Activated naive CD8-positive, alpha-beta T cell treated with anti-CD3 and anti-CD28 coated beads, Interleukin-2, amount 10 ng/mL, durations not matched to agents 7 days and 5 days (primary cell): ENCODE measurements at places on chromosomes 6 and 20. TPM values are rescaled to one million over a fixed set of nuclear protein-coding genes. Genes with fewer than 3 reads are reported as not detected.

DNA sequence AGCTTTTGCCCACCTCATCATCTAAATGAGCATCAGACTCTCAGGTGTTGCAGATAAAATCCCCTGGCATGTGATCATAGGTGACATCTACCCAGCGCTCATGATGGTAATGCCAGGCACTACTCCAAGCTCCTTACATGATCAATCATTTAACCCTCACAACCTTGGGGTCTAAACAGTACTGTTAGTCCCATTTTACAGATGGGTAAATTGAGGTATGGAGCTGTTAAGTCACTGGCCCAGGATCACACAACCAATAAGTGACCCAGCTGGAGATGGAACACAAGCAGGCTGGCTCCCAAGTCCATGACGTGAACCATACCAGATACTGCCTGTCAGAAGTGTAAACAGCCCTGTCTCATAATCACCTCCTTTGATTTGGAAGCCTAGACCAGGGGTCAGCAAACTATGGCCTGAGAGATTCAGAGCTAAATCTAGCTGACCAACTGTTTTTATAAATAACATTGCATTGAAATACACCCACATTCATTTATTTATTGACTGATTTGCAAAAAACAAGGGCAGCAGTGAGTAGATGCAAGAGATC lies 79.2 kb downstream of the UNC5CL start:
- no peaks in the 10 kb centered on the region for H3K36me3 ChIP-seq
- H3K4me1 ChIP-seq = peaks cover 13% of the 10 kb centered on the region
- no peak overlapping the region for H3K27ac ChIP-seq

- H3K27me3 ChIP-seq = no peaks in the 10 kb centered on the region
- H3K4me3 ChIP-seq = no peak overlapping the region
- H3K27ac ChIP-seq = no peak overlapping the region
- no peaks in the 10 kb centered on the region for H3K4me1 ChIP-seq
Observed at GRCh38 chr6:151425561-151425960, 26.4 kb downstream of the RMND1 start.

PPIL6 gene
- total RNA-seq = 0.17 TPM

DNA sequence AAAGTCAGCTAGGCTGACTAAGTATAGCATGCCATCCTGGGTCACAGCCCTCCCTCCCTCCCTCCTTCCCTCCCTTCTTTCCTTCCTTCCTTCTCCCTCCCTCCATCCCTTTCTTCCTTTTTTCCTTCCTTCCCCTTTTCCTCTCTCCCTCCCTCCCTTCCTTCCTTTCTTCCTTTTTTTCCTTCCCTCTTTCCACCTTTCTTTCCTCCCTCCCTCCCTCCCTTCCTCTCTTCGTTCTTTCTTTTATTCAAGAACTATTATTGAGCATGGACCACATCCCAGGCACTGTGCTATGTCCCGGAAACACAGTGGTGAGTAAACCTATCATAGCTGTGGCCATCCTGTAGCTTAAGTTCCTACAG lies 106.2 kb upstream of the BACH2 start:
- H3K36me3 ChIP-seq = peaks cover 3% of the 10 kb centered on the region
- H3K27ac ChIP-seq = peak overlapping the region; percentile 87
- no peaks in the 10 kb centered on the region for H3K27me3 ChIP-seq
- no peak overlapping the region for H3K4me3 ChIP-seq

GPSM3 gene
- total RNA-seq = 251 TPM

TBX18 gene
- total RNA-seq = not detected

- H3K4me3 ChIP-seq = no peak overlapping the region
- peaks cover 2% of the 10 kb centered on the region for H3K4me1 ChIP-seq
- H3K36me3 ChIP-seq = no peaks in the 10 kb centered on the region
- H3K27me3 ChIP-seq = peaks cover 3% of the 10 kb centered on the region
- no peak for DNase-seq
- H3K27ac ChIP-seq = no peak overlapping the region
Observed at GRCh38 chr20:13307562-13308163, 86.6 kb downstream of the ISM1 start.

GRCh38 chr20:58246346-58246745 lies 17.9 kb upstream of the ANKRD60 start:
- no peak for DNase-seq
- H3K4me1 ChIP-seq = peaks cover 5% of the 10 kb centered on the region
- no peak overlapping the region for H3K27ac ChIP-seq

DNA sequence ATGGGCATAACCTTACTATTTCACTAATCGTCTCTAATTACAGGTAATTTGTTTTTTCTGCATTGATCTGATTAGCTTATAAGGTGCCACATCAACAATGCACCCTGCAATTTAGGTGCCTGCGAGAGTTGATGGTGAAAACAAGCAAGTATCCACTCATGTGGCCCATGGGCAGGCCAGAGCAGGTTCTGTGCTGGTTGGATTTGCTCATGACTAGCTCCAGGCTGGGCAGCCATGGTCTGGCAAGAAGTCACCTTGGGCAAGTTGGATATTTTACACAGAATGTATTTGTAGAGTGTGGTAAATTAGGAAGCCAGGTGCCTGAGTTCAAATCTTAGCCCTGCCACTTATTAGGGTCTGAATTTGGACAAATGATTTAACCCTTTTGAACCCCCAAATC lies 25.3 kb downstream of the RAB44 start:
- no peak for DNase-seq
- H3K4me1 ChIP-seq = peaks cover 15% of the 10 kb centered on the region
- no peak overlapping the region for H3K27ac ChIP-seq

DNA sequence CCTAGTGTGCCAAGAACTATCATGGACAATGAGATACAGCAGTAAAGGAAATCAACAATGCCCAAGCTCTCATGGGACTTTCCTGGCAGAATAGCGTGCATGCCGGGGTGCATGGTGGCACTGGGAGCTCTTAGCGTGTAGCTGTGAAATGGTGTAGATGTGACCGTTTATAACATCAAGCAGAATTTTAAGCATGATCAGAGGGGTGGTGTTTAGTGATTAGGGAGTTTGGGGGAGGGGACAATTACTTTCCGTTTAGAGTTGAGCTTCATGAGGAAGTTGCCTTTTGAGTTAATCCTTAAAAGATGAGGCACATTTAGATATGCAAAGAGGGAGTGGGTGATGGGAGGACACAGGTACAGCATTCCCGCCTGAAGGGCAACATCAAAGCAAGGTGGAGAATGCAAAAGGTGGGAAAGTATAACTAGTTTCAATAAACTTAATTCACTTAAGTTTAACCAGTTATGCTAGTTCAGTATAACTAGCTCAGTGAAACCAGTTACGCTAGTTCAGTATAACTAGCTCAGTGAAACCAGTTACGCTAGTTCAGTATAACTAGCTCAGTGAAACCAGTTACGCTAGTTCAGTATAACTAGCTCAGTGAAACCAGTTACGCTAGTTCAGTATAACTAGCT lies 661.6 kb downstream of the QKI start:
- no peak for DNase-seq
- no peaks in the 10 kb centered on the region for H3K27me3 ChIP-seq
- H3K36me3 ChIP-seq = no peaks in the 10 kb centered on the region
- no peaks in the 10 kb centered on the region for H3K4me1 ChIP-seq

- H3K27ac ChIP-seq = peak overlapping the region; percentile 92
- H3K4me1 ChIP-seq = peaks cover 40% of the 10 kb centered on the region
- H3K4me3 ChIP-seq = peak overlapping the region; percentile 91
- no peak for DNase-seq
Observed at GRCh38 chr6:159692303-159693127, 526 bp downstream of the SOD2 start.

- peaks cover 12% of the 10 kb centered on the region for H3K4me1 ChIP-seq
- H3K27ac ChIP-seq = peak overlapping the region; percentile 51
- DNase-seq = no peak
- H3K27me3 ChIP-seq = peaks cover 30% of the 10 kb centered on the region
- H3K36me3 ChIP-seq = no peaks in the 10 kb centered on the region
Observed at GRCh38 chr6:33840048-33840926, 36.5 kb upstream of the MLN start.

- no peak overlapping the region for H3K4me3 ChIP-seq
- H3K36me3 ChIP-seq = peaks cover 19% of the 10 kb centered on the region
- peaks cover 4% of the 10 kb centered on the region for H3K4me1 ChIP-seq
Observed at GRCh38 chr6:106254636-106255035, 70.9 kb downstream of the ATG5 start.

B3GALT4 gene
- total RNA-seq = 35.4 TPM

- no peaks in the 10 kb centered on the region for H3K4me1 ChIP-seq
- H3K4me3 ChIP-seq = no peak overlapping the region
- no peak overlapping the region for H3K27ac ChIP-seq
- H3K36me3 ChIP-seq = no peaks in the 10 kb centered on the region
- DNase-seq = no peak
Observed at GRCh38 chr6:34020278-34020677, 125.6 kb downstream of the GRM4 start.

DNAAF9 gene
- 5.1 TPM for total RNA-seq

DNA sequence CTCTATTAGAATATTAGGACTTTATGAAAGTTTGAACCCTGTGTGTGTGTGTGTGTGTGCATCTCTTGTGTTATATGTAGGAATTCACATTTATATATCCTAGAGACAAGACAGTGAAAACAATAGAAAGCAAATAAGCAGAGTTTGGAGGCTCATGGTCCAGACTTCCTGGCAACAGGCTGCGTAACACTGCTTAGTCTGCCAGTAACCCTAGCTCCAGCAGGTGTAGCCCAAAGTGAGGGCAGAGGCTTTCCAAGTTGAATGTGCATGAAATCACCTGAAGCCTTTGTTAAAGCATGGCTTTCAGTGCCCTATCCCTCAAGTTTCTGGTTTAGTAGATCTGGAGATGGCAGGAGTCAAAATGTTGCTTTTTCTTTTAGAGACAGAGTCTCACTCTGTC lies 569.9 kb downstream of the KIF16B start:
- no peaks in the 10 kb centered on the region for H3K36me3 ChIP-seq
- no peaks in the 10 kb centered on the region for H3K4me1 ChIP-seq
- no peak for DNase-seq
- H3K27ac ChIP-seq = no peak overlapping the region

CNBD2 gene
- 7.1 TPM for total RNA-seq

DNA sequence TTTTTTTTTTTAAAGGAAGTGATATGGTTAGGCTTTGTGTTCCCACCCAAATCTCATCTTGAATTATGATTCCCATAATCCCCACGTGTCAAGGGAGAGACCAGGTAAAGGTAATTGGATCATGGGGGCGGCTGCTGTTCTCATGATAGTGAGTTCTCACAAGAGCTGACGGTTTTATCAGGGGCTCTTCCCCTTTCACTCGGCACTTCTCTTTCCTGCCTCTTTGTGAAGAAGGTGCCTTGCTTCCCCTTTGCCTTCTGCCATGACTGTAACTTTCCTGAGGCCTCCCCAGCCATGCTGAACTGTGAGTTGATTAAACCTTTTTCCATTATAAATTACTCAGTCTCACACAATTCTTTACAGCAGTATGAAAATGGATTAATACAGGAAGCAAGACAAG lies 64.3 kb downstream of the ZFP64 start:
- H3K4me3 ChIP-seq = no peak overlapping the region
- H3K27ac ChIP-seq = no peak overlapping the region
- H3K27me3 ChIP-seq = no peaks in the 10 kb centered on the region
- H3K36me3 ChIP-seq = no peaks in the 10 kb centered on the region
- DNase-seq = no peak

- no peak for DNase-seq
- H3K4me3 ChIP-seq = no peak overlapping the region
- H3K4me1 ChIP-seq = no peaks in the 10 kb centered on the region
- H3K27ac ChIP-seq = no peak overlapping the region
- no peaks in the 10 kb centered on the region for H3K36me3 ChIP-seq
Observed at GRCh38 chr20:9103955-9104354, 35.1 kb downstream of the PLCB4 start.

DNA sequence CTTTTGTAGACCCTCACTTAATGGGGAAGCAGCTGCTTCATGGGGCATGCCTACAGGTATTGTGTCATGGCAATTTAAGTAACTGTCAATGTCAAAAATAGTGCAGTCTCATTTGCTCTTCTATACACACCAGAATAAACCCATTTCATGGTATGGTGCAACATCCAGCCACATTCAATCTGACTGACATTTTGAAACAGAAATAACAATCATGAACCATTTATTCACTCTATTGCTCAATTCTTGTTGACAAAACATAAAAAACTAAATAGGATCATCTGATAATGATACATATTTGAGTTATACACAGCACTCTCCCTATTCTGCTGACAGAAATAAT lies 122.9 kb downstream of the MAP7 start:
- no peaks in the 10 kb centered on the region for H3K36me3 ChIP-seq
- no peak overlapping the region for H3K27ac ChIP-seq
- no peak overlapping the region for H3K4me3 ChIP-seq

ARFGEF3 gene
- total RNA-seq = 0.30 TPM

TSBP1 gene
- total RNA-seq = not detected

AGER gene
- 47.4 TPM for total RNA-seq

BHLHE23 gene
- total RNA-seq = not detected

DNA sequence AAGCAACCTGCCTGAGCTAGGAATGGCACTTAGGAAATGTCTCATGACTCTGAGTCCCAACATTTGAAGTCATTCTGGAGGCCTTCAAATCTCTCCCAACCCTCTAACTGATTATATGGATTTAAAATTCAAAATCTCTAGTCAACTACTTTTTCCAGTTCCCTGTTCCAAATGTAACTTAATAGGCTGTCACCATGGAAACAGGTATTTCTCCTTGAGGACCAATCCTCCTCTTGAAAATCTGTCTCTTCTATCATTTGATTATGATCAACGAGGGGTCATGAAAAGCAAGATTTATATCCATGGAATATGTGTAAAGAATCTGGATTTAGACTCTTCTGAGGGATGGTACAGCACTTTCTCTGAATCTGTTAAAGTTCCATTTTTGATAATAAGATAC lies 127.3 kb upstream of the DTNBP1 start:
- no peak overlapping the region for H3K27ac ChIP-seq
- no peak overlapping the region for H3K4me3 ChIP-seq
- no peak for DNase-seq
- peaks cover 4% of the 10 kb centered on the region for H3K27me3 ChIP-seq

GRCh38 chr20:7710440-7710839 lies 229.8 kb downstream of the HAO1 start:
- no peak overlapping the region for H3K4me3 ChIP-seq
- no peaks in the 10 kb centered on the region for H3K27me3 ChIP-seq
- no peak for DNase-seq
- H3K4me1 ChIP-seq = no peaks in the 10 kb centered on the region

DNA sequence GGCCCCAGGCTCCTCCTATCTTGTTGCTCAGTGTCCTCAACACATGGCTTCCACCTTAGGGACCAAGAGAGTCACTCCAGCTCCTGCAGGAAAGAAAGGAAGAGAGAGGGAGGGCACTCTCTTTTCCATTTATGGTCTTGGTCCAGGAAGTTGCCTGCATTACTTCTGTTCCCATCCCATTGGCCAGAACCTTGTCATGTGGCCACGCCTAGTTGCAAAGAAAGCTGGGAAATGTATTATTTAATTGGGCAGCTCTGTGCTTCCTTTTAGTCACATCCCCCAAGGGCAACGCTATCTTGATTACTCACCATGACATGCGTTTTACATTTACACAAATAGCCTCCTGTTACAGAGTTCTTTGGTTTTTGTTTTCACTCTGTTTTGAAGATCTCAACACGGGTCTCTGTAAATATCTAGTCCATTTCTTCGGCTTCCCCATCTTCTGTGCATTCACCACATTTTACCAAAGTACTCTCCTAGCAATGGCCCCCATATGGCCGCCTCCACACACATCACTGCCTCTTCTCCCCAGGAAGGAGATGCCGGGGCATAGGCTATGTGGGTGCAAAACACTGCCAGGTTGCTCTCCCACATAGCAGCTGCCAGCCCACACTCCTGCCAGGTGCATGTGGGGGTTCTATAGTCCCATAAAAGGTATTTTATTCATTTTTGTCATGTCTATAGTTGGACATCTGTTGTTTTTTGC lies 35.7 kb upstream of the ZMYND8 start:
- DNase-seq = no peak
- peaks cover 17% of the 10 kb centered on the region for H3K4me1 ChIP-seq
- peak overlapping the region; percentile 43 for H3K27ac ChIP-seq
- no peak overlapping the region for H3K4me3 ChIP-seq
- H3K36me3 ChIP-seq = peaks cover 11% of the 10 kb centered on the region

GRCh38 chr6:114886670-114887436 lies 544.0 kb upstream of the HS3ST5 start:
- no peak for DNase-seq
- no peak overlapping the region for H3K4me3 ChIP-seq
- no peaks in the 10 kb centered on the region for H3K4me1 ChIP-seq
